Colonic mucosa (tissue), 4 donors: ENCODE measurements at places on chromosomes 4 and X. TPM values are rescaled to one million over a fixed set of nuclear protein-coding genes. Genes with fewer than 3 reads are reported as not detected.
A peak's percentile ranks its signal among the peaks of the same experiment; 100 is the strongest.

DNA sequence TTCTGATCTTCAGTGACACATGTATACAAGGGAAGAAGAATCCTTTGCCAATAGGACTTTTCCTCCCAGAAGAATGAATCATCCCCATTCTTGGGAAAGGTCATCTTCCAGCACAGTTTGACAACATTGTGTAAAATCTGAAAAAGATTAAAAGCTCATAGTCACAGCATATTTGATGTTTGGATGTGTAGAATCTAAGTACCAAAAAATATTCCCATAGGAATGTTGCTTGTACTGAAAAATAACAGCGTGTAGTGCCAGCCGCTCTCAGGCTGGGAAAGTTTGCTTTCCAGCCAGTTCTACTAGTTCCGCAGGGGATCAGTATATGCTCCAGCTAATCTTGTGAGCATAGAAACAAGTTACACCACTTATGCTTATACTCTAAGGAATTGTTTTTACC, 74.7 kb upstream of the IL13RA1 start:
- DNase-seq = no peak

GRCh38 chr4:131547506-131547981, 1601.5 kb upstream of the PCDH10 start:
- DNase-seq = no peak

DNA sequence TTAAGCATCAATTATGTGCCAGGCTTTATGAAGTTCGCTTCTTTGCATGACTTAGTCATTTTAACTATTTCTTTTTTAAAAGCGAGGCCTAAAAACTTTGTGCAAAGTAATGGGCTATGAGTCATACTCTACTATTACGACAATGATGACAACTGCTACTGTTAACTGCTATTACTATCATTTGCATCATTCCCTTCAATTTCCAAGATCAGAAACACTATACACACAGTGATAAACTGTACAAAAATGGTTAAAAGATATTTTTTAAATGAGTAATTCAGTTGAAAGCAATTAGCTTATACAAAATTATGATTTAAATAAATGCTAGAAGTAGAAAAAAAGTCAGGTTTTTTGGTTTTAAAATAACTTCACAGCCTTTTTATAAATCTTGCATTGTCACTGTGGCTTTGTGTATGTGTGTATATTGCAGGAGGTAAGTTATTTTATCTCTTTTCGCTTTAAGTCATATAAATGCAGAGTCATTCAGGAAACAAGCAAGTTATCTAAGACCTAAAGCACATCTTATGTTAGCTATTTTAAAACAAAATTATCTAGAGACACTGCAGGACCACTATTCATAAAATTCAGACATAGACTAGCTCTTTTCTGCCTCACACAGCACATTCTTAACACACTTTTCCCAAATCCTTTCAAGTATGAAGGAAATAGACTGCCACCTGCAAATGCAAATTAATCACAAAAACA, 18.5 kb upstream of the CXCL3 start:
- no peak for DNase-seq

- no peak for DNase-seq
Observed at GRCh38 chrX:2647627-2648026, 43.5 kb upstream of the CD99 start.

DNA sequence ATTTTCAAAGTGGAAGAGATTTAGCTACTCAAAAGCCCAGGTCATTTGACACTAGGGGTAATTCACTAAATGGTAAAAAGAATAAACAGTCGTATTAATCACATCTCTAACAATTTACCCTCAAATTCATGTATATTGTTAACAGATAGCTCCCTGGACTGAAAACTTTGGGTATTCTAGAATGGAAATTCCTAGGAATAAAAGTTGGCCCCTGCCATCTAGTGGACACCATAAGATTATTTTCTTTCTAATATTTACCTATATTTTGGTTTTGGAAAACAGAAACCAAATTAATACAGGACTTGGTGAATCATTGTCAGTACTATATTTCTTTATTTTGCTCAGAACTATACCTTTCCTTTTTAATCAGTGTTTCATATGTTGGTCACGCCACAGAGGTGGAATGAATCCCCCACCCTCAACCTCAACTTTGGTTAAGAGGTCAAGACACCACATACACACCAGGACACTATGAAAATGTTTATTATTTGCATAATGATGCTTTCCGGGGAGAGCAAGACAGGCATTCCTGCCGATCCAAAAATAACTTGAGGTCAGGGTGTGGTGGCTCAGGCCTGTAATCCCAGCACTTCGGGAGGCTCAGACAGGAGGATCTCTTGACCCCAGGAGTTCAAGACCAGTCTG, 96.2 kb upstream of the APOOL start:
- DNase-seq = no peak

DNA sequence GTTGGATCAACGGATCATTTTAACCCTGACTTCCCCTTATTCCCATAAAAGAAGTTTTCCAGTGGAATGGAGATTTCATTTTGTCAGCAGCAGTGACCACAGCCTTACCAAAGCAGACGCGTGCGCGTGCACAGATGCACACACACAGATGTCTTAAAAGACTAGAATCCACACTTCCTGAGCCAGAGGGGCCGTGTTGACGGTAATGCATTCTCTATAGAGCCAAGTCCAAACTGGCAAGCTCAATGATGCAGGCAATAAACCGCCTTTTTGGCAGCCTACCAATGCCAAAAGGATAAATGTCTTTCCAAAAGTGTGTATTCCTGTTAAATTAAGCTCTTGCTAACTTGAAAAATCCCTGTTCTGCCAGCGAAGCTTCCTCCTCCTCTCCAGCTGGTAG, 18.8 kb upstream of the CLDN34 start:
- DNase-seq = no peak

GRCh38 chr4:81165861-81166430, 49.1 kb downstream of the PRKG2 start:
- no peak for DNase-seq

DNA sequence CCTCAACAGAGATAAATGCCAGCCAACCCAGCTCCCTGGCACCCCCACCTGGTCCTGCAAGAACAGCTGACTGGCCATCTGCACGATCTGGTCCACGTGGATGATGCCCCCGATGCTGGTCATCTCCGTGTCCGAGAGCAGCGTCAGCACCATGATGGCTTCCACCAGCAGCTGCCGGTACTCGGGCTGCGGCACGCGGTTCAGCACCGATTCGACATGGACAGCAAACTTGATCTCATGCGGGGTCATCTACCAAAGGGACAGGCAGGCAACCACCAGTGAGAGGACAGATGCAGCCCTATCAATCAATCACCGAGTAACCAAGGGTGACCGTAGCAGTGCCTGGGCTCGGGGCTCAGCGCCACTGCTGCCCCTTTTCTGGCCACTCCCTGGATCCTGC, 89.8 kb downstream of the PHKA2 start:
- no peak for DNase-seq

GRCh38 chrX:136646602-136647239, 1.2 kb upstream of the CD40LG start:
- no peak for DNase-seq

DNA sequence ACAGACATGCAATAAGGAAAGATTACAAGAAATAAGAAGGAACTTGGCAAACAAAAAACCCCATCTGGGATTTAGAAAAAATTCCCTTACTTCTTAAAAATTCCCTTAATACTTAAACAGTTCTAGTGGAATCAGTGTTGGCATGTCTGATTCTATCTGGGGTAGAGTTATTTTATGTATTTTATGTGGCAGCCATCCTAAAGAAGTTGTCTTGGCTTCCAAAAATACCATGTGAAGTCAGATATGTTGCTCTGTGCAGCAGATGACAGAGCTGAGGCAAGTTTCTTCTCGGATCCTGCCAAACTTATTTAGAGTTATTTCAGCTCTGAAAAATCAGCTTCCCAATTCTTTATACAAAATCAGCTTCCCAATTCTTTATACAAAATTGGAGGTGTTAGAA, 14.7 kb downstream of the YY2 start:
- DNase-seq = no peak

GRCh38 chr4:106708464-106708816, 327.7 kb downstream of the DKK2 start:
- DNase-seq = no peak

GRCh38 chr4:56723659-56724230, 42.6 kb upstream of the HOPX start:
- no peak for DNase-seq

DNA sequence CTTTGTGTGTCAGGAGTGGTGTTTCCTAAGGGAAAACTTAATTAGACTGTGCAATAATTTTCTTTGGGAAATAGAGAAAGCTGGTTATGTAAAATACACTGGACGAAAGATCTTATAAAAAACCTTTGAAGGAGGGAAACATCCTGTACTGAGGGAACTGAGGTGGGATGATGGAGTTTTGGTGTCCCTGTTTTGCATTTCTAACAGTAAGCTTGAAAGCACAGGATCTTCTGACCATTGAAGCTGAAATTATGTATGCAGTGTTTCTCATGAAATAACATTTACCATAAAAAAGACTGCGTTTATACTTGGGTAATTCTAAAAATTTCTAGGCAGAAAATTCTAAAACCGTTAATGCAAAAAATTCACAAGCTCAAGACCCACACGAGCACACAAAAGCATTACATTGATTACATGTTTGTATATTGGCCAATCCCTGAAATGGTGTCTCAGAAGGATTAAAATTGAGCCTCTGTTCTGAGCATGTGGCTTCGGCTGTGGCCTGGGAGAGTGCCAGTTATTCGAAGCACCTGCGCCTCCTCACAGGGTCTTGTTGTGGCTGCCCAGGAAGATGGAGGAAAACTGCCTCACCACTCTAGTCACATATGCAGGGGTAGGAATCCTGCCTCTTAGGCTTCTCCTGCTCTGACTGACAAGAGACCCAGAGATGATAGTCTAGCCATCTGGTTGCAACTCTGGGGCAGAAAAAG, 49.5 kb downstream of the JADE3 start:
- DNase-seq = no peak

GRCh38 chrX:118346258-118347094, 570 bp downstream of the WDR44 start:
- DNase-seq = peak; percentile 53

- no peak for DNase-seq
Observed at GRCh38 chr4:40178672-40179071, 18.2 kb upstream of the RHOH start.

- no peak for DNase-seq
Observed at GRCh38 chrX:20374900-20375438, 108.3 kb upstream of the RPS6KA3 start.

DNA sequence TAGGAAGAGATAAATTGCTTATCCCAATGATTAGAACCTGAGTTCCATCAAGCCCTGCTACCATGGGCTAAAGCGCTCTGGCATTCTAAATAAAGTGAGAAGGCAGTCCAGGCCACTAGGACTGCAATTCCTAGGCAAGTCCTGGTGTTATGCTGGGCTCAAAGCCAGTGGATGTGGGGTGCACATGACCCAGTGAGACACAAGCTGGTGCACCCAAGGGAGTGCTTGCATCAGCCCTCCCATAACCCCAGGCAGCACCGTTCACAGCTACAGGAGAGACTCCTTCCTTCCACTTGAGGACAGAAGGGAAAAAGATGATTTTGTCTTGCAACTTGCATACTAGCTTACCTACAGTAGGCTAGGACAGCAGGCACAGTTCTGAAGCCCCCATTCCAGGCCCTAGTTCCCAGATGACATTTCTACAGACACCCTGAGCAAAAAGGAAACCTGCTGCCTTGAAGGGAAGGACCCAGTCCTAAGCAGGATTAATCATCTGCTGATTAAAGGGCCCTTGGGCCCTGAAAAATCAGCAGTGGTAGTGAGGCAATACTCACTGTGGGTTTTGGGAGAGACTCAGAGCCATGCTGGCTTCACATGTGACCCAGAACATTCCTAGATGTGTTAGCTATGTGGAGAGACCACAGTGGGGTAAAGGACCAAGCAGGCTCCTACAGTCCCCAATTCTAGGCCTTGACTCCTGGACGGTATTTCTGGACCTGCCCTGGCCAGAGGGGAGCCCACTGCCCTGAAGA, 77.8 kb downstream of the KLHL13 start:
- no peak for DNase-seq

GRCh38 chr4:159673221-159673620, 570.3 kb downstream of the RAPGEF2 start:
- DNase-seq = no peak

DNA sequence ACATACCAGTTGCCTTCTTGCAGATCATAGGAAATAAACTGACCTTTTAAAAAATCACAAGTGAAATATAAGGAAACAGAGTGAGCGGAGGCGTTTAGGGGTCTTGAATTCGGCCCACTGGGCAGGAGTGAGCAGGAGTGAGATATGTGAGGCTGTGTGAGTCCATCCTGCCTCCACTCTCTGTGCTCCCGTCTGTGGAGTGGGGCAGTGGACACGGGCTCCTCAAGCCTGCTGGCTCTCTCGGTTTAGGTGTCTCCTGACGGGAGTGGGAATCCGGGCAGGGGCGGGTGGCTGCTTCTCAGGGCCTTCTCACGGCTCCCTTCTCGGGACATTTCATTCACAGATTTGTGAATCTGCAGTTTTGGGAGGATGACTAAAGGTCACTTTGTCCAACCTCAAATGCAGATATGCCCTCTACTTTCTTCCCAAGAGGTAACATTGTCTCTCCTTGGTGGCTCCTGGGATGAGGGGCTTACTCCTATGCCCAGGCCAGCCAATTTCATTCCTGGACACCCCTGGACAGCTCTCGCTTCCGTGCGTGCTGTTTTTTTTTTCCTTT, 27.6 kb downstream of the CYTL1 start:
- DNase-seq = no peak

GRCh38 chr4:185068837-185069236, 50.5 kb downstream of the HELT start:
- no peak for DNase-seq

GRCh38 chr4:174036111-174036510, 247.4 kb downstream of the FBXO8 start:
- DNase-seq = no peak

DNA sequence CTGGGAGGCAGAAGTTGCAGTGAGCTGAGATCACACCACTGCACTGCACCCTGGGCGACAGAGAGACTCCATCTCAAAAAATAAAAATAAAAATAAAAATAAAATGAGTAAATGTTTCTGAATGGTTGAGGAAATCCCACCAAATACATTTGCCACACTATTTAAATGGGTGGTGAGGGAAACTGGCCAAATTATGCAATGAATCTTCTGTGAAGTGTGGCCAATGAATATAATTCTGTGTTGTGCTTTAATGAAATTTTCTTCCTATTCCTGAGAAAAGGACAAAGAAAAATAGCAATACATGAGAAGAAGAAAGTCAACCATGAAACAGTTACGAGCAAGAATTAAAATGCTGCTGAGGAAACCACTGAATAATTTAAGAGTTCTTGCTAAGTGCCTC, 69.9 kb downstream of the CAMK2D start:
- DNase-seq = no peak

Gene CCKAR
- not detected for total RNA-seq

Gene SLC16A2
- total RNA-seq = 1.3 TPM

Gene ENPP6
- total RNA-seq = 0.27 TPM

Gene MAGEB2
- not detected for total RNA-seq

Gene MFAP3L
- 4.7 TPM for total RNA-seq

Gene CYSLTR1
- total RNA-seq = 0.64 TPM

Gene PAGE1
- not detected for total RNA-seq

Gene PHEX
- total RNA-seq = not detected

Gene GPRASP2
- 2.2 TPM for total RNA-seq

Gene TMPRSS11E
- total RNA-seq = not detected

Gene HMGN5
- 7.5 TPM for total RNA-seq

Gene RTL9
- not detected for total RNA-seq

Gene APBB2
- total RNA-seq = 27.5 TPM

Gene PABPC1L2B
- total RNA-seq = not detected

Gene RASL11B
- 0.35 TPM for total RNA-seq

Gene HAND2
- 9.4 TPM for total RNA-seq

Gene BANK1
- 1.2 TPM for total RNA-seq

Gene SHROOM3
- 160 TPM for total RNA-seq

Gene SGMS2
- total RNA-seq = 49.1 TPM

Gene SLC9B1
- total RNA-seq = not detected

Gene HEPH
- total RNA-seq = 236 TPM
